A673 (cell line): ENCODE measurements at places on chromosomes 2 and 18. TPM values are rescaled to one million over a fixed set of nuclear protein-coding genes. Genes with fewer than 3 reads are reported as not detected.

DNA sequence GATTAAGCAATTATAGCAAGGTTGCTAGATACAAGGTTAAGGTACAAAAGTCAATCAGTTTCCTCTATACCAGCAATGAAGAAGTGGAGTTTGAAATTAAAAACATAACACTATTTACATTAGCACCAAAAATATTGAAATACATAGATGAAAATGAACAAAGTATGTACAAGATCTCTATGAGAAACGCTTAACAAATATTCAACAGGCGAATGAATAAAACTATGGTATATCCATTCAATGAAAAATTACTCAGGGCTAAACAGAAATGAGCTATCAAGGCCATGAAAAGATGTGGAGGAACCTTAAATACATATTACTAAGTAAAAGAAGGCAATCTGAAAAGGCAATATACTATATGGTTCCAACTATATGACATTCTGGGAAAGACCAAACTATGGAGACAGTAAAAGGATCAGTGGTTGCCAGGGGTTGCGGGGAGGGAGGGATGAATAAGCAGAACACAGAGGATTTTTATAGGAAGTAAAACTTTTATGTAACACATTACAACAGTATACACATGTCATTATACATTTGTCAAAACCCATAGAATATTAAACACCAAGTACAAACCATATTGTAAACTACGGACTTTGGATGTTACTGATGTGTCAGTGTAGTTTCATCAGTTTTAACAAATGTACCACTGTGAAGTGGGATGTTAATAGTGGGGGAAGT, 62.1 kb downstream of the RMDN2 start:
- DNase-seq = no peak
- no peaks in the 10 kb centered on the region for H3K36me3 ChIP-seq
- H3K4me1 ChIP-seq = peaks cover 3% of the 10 kb centered on the region

GRCh38 chr2:27054721-27055120, 3.3 kb downstream of the AGBL5 start:
- H3K27me3 ChIP-seq = no peaks in the 10 kb centered on the region
- H3K4me1 ChIP-seq = peaks cover 7% of the 10 kb centered on the region
- DNase-seq = no peak
- H3K36me3 ChIP-seq = peaks cover 52% of the 10 kb centered on the region

GRCh38 chr2:31535768-31536167, 45.0 kb downstream of the SRD5A2 start:
- no peaks in the 10 kb centered on the region for H3K36me3 ChIP-seq
- H3K4me3 ChIP-seq = no peak overlapping the region
- no peaks in the 10 kb centered on the region for H3K27me3 ChIP-seq
- no peaks in the 10 kb centered on the region for H3K4me1 ChIP-seq
- DNase-seq = no peak
- no peak overlapping the region for H3K27ac ChIP-seq

The IL1RN gene
- total RNA-seq = not detected in 2 replicates

The DSG2 gene
- total RNA-seq = 0.11 TPM in 1 of 2 replicates, not detected in the other

DNA sequence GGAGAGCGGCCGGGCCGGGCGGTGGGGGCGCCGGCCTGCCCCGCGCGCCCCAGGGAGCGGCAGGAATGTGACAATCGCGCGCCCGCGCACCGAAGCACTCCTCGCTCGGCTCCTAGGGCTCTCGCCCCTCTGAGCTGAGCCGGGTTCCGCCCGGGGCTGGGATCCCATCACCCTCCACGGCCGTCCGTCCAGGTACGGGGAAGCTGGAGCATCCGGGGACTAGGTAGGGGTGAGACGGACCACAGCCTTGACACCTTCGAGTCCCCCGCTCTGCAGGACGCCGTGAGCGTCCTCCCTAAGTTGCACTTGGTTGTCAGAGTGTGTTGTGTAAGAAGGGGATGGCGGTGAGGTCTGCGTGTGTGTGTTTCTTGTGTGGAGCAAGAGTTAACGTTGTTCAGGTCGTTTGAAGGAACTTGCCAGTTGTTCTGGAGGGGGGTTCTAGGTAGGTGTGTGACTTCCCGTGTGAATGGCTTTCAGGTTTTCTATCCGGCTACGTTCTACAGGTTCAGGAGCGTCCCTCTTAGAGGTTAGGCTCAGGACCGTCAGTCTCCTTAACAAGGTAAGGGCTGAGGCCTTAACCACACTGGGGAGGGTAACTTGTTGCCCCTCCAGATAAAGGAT, 393 bp downstream of the IL1R1 start:
- no peak for DNase-seq
- peaks cover 36% of the 10 kb centered on the region for H3K27me3 ChIP-seq
- H3K4me3 ChIP-seq = peak overlapping the region; percentile 24
- no peaks in the 10 kb centered on the region for H3K4me1 ChIP-seq

The PDCD1 gene
- 0.34 and 0.35 TPM in 2 replicates for total RNA-seq

DNA sequence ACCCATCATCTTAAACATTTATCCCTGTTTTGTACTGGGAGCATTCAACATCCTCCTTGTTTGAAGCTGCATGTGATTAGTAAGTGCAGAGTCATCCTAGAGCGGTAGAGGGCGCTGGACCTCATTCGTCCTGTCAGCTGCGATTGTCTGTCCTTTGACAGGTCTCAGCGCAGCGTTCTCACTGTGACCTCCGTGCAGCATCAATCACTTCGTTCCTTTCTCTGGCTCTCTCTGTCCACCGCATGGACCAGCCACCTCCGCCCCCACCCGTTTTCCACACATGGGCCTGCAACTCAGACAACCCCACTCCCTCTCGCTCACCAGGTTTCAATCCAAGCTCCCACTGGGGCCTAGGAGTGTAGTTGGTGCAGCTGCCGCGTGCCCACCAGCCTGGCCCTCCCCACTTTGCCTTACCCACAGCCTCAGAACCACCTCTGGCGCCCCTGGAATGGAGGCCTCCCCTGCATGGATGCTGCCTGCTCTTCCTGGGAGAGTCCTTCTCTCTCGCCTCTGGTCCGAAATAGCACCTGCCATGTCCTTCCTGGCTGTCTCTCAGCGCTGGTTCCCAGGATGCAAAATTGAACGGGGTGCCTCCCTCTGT, 90.5 kb downstream of the NDUFA10 start:
- H3K27ac ChIP-seq = no peak overlapping the region
- H3K4me1 ChIP-seq = no peaks in the 10 kb centered on the region
- DNase-seq = peak; percentile 64
- no peaks in the 10 kb centered on the region for H3K36me3 ChIP-seq
- no peak overlapping the region for H3K4me3 ChIP-seq

The ME2 gene
- 55.3 and 60.0 TPM in 2 replicates for total RNA-seq

The HAAO gene
- 2.4 and 3.6 TPM in 2 replicates for total RNA-seq

DNA sequence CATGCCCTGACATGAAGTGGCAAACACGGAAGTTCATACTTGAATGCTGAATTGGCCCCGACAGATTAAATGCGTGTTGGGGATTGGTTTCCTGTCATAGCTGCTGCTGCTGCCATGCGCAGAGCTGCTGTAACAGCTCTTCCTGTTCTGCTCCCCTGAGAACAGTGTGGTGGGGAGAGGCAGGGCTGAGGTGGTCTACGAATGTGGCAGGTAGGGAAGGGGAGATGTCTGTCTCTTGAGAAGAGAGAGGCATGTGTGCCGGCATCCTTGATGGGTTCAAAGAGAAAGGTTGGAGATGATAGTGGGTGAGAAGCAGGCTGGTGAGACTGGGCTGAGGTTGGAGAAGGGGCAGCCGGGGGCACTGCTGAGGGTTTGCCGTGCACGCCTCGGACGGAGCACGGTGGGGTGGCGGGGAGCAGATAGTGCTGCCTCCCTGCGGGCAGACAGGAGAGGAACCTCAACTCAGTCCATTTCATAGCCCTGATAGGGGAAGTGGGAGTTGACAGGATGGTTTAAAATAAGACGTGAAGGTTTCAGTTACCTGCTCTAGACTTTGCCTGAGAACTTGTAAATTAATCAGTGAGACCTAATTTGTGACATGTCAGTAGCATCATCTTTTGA, 46.1 kb downstream of the TMEM185B start:
- no peak for DNase-seq
- H3K4me3 ChIP-seq = no peak overlapping the region
- no peaks in the 10 kb centered on the region for H3K4me1 ChIP-seq
- H3K27ac ChIP-seq = no peak overlapping the region
